Dorsolateral prefrontal cortex (tissue), 122 donors: ENCODE measurements at places on chromosomes 7 and 10.
A peak's percentile ranks its signal among the peaks of the same experiment; 100 is the strongest.

DNA sequence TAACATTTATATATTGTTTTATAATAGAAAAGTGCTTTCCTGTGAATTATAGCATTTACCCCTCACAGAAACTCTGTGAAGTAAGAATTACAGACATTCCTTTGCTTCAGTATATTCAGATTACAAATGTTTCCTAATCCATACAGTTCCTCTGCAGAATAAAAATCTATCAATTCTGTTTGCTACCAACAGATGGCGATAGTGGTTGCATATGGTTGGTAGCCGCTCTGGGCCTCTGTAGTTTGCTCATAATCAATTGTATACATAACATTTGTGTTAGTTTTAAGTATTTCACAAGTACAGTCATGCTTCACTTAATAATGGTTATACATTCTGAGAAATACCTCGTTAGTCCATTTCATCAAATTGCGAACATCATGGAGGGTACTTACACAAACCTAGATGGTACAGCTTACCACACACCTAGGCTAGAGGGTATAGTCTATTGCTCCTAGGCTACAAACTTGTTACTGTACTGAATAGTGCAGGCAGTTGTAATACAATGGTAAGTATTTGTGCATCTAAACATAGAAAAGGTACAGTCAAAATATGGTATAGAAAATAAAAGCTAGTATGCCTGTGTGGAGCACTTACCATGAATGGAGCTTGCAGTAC is 94.4 kb upstream of the STEAP4 start:
- no peak for DNase-seq

DNA sequence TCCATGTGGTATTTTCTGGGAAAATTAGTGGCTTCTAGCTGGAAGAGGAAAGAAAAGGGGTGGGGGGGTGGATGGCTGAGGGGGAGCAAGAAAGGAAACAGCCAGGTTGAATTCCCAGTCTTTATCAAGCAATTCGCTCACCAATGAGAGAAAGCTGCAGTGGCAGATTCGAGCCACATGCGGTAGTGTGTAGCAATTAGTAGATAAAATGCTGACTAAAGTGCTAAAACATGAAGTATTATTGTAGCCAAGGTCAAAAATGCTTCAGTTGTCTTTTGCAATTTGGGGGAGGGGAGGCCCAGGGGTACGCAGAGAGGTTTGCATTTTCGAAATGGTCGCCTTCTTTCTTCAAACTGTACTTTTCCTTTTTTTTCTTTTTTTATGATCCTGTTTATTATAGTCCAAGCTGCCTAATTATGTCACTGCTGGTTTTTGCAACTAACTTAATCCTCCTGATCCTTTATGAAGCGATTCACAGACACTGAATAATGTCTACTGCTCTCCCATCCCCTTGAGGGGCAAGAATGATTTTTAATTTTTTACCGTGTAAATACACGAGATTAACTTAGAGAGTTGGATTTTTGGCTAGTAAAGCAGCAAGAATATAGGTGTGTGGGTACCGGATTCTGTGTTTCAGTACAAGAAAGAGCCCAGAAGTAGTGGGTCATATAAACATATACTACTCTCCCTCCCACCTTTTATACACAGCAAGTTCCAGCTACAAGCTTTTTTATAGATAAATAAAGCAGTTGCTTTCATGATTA is 3.6 kb upstream of the ARID5B start:
- DNase-seq: no peak

DNA sequence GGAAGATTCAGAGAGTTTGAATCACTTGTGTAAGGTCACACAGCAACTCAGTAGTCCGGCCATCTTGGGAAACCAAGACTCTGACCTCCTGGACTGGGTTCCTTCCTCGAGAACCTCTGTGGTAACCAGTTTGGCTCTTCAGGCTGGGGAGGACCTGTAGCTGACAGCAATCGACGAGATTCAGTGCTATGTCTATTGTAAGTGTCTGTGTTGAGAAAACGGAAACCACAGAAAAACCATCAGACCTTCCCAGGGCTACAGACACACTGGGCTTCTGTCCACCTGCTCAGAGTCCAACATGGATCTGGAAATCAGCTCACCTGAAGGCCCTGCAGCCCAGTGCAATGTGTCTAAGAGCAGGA is 403.7 kb downstream of the RPS24 start:
- no peak for DNase-seq

DNA sequence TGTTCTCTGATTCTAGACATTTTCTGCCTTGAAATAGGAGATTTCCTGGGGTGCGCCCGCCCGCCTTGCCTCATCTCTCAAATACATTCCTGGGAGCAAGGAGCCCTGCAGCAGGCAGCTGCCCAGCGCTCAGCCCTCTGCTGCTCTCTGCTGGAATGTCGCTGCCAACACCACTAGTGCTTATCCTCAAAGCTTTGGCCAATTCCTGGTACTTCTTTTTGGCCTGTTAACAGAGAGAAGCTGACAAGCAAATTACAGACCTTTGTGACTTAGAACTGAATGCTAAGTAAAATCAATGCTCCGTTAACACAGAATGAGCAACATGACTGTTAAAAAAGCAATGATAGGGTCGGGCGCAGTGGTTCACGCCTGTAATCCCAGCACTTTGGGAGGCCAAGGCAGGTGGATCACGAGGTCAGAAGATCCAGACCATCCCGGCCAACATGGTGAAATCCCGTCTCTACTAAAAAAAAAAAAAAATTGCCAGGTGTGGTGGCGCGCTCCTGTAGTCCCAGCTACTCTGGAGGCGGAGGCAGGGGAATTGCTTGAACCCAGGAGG is 41.9 kb upstream of the SYPL1 start:
- peak; percentile 93 for DNase-seq

GRCh38 chr7:97016381-97017191 is 8.0 kb downstream of the DLX5 start:
- no peak for DNase-seq

GRCh38 chr10:132408823-132409666 is 12.0 kb downstream of the PWWP2B start:
- no peak for DNase-seq

DNA sequence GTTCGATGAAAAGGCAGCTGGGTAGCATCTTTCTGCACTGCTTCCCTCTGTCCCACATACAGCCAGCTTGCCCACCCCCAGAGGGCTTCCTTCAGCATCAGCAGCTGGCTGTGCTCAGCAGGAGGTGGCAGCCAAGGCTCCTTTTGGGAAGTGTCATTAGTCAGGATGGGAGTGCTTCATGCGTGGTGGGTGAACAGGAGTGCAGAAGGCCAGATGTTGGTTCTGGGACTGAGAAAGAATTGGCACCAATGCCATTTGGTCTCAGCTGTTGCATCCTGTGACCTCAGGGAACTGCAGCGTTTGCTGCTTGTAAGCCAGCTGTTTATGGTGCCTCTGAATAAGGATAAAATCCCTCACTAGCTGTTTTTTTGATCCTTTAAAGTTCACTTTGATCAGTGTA is 131.1 kb upstream of the SORCS3 start:
- DNase-seq: no peak

DNA sequence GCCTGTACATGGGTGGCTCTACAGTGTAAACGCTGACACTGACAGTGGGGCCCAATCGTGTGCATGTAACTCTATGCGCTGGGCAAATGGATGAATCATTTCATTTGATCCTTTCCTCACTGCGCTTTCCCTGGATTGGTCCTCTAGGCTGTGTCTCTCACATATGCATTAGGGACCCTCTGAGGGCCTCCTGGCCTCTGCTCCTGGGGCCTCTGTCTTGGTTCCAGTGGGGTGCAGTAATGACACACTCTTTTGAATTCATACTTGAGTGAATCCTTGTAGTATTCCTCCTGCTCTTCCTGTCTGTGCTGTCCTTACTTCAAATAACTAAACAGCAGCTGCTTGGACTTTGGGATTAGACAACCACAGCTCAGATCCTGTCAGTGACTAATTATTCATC is 176.5 kb upstream of the ADO start:
- DNase-seq: no peak

GRCh38 chr10:119860866-119861607 is 11.6 kb downstream of the MCMBP start:
- DNase-seq: no peak

- DNase-seq: no peak
Measured at GRCh38 chr10:61733358-61733940, 70.7 kb downstream of the CABCOCO1 start.

GRCh38 chr7:108455998-108456677 is at the start of gene NRCAM:
Gene NRCAM, minus strand, starts transcription at chr7:108456436. Its CDS starts 216,372 bp downstream, at chr7:108240064.
- peak; percentile 55 for DNase-seq

- no peak for DNase-seq
Measured at GRCh38 chr10:76644476-76644875, 993.1 kb downstream of the KCNMA1 start.

- DNase-seq: no peak
Measured at GRCh38 chr7:20595971-20596370, 19.5 kb upstream of the ABCB5 start.

DNA sequence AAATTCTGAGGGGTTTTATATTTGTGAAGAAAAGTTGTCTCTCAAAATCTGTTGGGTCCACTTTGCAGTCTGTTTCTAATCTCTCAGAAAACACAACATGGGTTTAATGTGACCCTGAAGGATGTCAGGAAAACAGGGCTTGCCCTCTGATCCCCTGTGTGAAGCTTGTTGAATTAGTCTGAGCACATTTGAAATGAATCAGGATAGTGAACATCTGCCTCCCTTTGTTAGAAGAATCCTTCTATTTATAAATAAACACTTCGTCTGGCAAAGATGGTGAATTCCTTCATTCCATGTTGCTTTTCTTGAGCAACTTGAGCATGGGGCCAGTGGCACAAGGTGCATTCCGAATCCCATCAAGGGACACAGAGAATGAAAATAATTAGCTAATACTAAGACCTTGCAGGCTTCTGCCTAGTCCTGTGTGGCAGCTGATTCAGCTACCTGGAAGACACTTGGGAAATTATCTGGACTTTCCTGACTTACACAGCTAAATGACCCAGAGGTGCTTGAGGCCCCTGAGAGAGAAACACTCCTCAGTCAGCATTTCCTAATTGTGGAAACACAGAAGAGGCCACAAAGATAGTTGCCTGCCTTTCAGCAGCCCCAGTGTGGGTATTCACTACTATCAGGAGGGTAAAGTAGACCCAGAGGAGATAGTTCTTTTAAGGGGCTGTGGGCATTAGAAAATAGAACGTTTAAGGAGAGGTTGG is 305.5 kb downstream of the C7orf25 start:
- no peak for DNase-seq

- no peak for DNase-seq
Measured at GRCh38 chr7:141071855-141072547, 1.9 kb upstream of the TMEM178B start.

GRCh38 chr7:148500978-148501377 is 89.6 kb upstream of the C7orf33 start:
- DNase-seq: no peak

GRCh38 chr7:77209479-77210139 is 10.0 kb upstream of the FGL2 start:
- DNase-seq: no peak

DNA sequence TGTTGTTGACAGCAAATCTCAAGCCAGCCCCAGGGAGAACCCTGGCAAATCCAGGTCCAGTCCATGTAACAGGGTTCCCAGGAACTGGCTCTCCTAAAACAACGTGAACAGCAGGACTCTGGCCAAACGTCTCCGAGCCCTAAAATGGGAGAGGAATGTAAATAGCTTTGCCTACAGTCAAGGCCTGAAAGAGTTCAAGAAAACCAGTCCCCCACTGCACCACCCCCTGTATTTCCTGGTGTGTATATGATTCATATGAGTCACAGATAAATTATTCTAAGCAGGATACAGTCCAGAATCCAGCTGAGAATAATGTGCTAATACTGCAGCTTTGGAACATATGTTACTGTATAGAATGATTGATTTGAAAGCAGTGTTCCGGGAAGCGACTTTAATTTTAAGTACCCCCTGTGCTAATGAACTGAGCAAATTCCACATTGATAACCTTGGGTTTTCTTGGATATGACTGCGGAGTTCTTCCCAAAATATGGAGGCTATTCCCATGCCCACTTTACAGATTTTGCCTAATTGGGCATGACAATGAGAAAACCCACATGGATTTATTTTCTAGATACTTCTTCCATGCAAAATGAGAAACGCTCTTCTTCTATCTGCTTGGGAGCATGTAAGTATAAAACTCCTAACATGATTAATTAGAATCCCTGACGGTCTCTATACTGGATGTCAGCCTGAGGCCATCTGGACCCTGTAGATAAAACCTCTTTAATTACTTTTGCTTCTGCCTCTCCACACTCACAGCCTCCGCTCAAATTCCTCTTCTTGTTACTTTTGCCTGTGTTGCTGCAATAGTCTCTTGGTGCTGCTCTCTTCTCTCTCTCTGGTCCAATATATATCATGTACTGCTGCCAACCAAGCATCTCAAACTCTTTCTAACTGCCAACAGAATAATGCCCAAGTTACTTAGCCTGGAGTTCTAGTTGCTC is 50.2 kb downstream of the LAMB4 start:
- DNase-seq: no peak

DNA sequence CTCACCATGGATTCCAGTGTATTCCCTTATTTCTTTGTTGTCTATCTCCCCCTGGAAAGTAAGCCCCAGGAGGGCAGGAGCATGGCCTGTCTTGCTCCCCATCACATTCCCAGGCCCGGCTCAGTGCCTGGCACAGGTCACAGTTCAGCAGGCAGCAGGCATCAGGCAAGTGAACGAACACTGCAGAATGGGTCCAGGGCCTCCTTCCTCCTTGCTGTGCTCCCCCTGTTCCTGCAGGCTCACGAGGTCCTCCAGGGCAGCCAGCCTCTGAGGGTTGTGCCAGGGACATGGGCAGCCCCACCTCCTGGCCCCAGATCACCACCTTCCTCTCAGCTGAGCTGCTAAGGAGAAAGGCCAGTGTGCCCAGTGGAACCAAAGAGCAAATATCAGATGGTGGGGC is 41.8 kb downstream of the PDLIM1 start:
- no peak for DNase-seq

GRCh38 chr10:124678557-124679240 is 65.5 kb downstream of the FAM53B start:
- no peak for DNase-seq

GRCh38 chr7:26461518-26461917 is 169.9 kb downstream of the SNX10 start:
- DNase-seq: no peak

GRCh38 chr7:37945336-37945735 is 24.9 kb downstream of the EPDR1 start:
- DNase-seq: no peak

DNA sequence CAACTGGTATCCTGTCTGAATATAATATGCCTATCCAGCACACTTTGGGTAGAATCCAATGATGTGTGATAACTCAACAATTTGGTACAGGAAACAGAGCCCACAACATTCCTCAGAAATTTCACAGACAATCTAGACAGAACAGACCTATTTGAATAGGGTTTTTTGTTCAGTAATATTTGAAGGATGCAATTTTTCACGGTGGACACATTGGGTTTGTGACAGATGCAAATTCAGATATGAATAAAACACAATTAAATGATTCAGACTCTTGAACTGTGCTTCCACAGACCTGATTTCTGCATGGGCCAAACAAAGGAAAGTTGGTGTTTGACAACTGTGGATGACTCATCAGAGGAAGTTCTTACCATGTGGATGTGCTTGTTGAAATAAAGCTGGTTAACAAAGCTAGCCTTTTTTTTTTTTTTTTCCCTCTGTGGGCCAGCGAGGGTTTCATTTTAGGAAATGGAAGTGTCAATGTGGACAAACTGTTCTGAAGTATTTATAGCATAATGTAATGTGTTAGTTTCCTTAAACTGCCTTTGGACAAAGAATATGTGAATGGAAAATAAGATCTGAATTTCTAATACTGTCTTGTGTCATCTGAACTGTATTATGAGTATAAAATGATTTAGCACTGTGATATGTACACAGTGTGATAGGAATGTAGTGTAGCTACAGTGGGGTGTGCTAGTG is 43.2 kb upstream of the FAM133B start:
- no peak for DNase-seq
